ENCODE measurements at places on chromosomes 5 and 9. TPM values are rescaled to one million over a fixed set of nuclear protein-coding genes. Genes with fewer than 3 reads are reported as not detected.

DNA sequence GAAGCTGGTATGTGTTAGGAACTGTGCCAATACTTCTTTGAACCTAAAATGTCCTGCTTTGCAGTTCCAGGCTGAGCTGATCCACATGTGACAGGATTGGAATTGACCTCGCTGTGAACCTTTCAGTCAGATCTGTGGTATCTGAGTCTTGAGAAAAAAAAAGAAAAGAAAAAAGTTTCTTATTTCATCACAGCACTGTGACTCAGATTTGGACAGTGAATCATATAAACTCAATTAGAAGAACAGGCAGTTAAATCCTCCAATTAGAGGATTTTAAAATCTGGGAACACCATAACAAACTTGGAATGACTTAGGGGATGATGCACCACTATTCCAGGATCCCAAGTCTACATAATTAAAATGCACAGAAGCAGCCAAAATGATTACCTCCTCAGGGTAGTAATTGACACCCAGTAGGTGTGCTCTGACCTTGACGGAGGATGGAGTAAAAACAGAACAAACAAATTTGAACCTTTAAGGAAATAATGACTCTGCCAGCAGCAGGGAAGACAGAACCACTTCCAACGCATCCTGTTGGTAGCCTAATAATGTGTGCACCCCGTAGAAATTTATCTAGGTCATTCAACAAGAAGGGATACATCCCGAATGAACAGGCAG, 57.8 kb upstream of the RAI14 start:
- H3K36me3 ChIP-seq, result no peaks in the 10 kb centered on the region
- H3K27me3 ChIP-seq, result peaks cover 7% of the 10 kb centered on the region
- no peaks in the 10 kb centered on the region for H3K4me1 ChIP-seq
- no peak overlapping the region for H3K27ac ChIP-seq
- DNase-seq, result no peak

- DNase-seq, result no peak
- peaks cover 18% of the 10 kb centered on the region for H3K4me1 ChIP-seq
- H3K27ac ChIP-seq, result no peak overlapping the region
- no peaks in the 10 kb centered on the region for H3K36me3 ChIP-seq
- no peak overlapping the region for H3K4me3 ChIP-seq
Measured at GRCh38 chr5:93573354-93574351, 7.4 kb downstream of the NR2F1-AS1 start.

DNA sequence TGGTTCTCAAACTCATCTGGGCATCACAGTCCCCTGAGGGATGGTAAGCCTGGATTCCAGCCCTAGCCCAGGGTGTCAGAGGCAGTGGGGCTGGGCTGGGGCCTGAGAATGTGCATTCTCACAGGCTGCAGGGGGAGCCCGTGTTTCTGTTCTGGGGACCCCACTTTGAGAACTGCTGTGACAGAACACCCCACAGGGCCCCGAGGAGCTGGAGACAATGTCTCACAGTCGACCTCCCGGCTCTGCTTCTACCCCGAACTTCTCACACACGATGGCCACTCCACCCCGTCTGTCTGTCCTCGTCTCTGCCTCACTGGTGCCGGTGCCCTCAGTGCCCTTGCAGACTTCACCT, 130.0 kb downstream of the CACNA1B start:
- peaks cover 6% of the 10 kb centered on the region for H3K27me3 ChIP-seq
- no peaks in the 10 kb centered on the region for H3K4me1 ChIP-seq
- no peaks in the 10 kb centered on the region for H3K36me3 ChIP-seq
- no peak overlapping the region for H3K27ac ChIP-seq

DNA sequence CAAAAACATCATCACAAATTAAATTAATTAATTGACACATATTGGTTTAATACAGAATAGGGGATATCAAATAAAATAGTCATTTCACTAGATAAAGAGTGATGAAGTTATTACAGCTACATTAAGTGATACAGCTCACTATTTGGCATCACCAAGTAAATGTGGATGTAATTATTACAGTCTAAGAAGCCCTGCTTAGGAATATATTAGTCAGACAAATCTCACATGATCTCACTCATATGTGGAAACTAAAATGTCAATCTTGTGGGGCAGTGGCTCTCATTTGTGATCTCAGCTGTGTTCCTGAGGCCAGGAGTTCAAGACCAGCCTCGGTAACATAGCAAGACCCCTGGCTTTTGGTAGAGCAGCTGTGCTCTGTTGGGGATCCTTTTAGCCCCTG, 233.4 kb upstream of the RGMB start:
- no peaks in the 10 kb centered on the region for H3K4me1 ChIP-seq
- no peaks in the 10 kb centered on the region for H3K36me3 ChIP-seq
- H3K27me3 ChIP-seq, result no peaks in the 10 kb centered on the region
- no peak for DNase-seq

DNA sequence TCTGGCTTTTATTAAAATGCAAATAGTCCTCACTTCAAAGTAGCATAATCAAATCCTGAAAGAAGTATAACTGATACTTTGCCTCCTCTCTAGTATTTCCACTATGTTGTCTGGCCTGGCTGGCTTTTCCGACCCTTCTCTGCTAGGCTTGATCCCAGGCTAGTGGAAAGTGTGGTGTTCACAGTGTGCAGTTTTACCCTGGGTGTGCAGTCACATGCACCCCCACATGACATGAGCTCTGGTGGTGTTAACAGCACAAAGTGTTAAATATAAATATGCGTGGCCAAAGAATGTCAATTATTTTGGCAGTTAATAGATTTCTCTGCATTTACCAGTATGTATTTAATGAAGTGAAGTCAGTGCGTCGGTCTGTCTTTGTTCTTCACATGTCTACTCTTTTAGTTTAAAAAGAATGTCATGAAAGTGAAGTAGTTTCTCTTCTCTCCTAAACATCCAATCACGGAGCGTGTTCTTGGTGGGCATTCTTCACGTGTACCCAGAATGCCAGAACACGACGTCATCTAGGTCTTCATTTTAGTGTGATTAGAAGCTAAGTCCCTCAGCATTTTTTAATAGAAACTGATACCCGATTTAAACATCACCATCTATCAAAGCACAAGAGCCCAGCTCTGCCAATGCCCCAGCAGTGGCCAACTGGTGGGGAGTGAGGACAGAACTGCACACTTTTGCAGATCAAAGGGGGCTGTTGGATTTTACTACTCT, 286.4 kb downstream of the FANCC start:
- no peak overlapping the region for H3K27ac ChIP-seq
- no peak overlapping the region for H3K4me3 ChIP-seq
- H3K27me3 ChIP-seq, result no peaks in the 10 kb centered on the region
- H3K36me3 ChIP-seq, result peaks cover 2% of the 10 kb centered on the region
- no peak for DNase-seq

- H3K27ac ChIP-seq, result no peak overlapping the region
- peaks cover 8% of the 10 kb centered on the region for H3K27me3 ChIP-seq
- no peak for DNase-seq
- H3K4me1 ChIP-seq, result no peaks in the 10 kb centered on the region
- no peak overlapping the region for H3K4me3 ChIP-seq
- no peaks in the 10 kb centered on the region for H3K36me3 ChIP-seq
Measured at GRCh38 chr5:5588887-5589826, 166.7 kb downstream of the ICE1 start.

DNA sequence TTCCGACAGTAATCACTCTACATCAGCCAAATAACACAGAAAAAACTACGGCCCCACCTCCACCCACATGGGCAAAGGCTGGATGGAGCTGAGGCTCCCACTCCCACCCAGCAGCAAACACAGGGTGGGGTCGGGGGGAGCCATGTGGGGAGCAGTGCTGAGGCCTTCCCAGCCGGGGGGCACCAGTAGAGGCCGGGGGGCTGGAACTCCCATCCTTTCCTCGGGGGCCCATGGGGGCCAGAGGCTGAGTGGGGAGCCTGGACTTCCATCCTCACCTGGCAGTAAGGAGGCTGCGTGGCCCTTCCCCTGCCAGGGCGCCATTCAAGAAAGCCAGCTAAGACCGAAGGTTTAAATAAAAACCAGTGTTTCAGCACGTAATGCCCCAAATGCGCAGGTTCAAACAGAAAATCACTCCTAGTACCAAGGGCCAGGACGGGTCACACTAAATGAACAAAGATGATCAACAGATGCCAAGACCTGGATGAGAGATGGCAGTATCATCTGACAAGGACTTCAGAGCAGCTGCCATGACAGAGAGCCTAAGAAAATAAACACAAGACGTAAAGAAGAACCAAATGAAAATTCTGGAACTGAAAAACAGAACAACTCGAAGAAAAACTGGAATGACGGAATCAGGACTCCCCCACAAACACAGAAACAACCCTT, 9.4 kb downstream of the CCDC127 start:
- peaks cover 15% of the 10 kb centered on the region for H3K4me1 ChIP-seq
- H3K4me3 ChIP-seq, result no peak overlapping the region
- H3K27me3 ChIP-seq, result no peaks in the 10 kb centered on the region
- H3K27ac ChIP-seq, result no peak overlapping the region
- H3K36me3 ChIP-seq, result peaks cover 22% of the 10 kb centered on the region

- H3K4me3 ChIP-seq, result no peak overlapping the region
- H3K27ac ChIP-seq, result no peak overlapping the region
- H3K4me1 ChIP-seq, result no peaks in the 10 kb centered on the region
- no peaks in the 10 kb centered on the region for H3K27me3 ChIP-seq
- no peaks in the 10 kb centered on the region for H3K36me3 ChIP-seq
- DNase-seq, result no peak
Measured at GRCh38 chr9:89759572-89759971, 154.8 kb downstream of the GADD45G start.

- no peaks in the 10 kb centered on the region for H3K4me1 ChIP-seq
- DNase-seq, result no peak
- H3K27me3 ChIP-seq, result no peaks in the 10 kb centered on the region
- no peaks in the 10 kb centered on the region for H3K36me3 ChIP-seq
- H3K4me3 ChIP-seq, result no peak overlapping the region
- no peak overlapping the region for H3K27ac ChIP-seq
Measured at GRCh38 chr5:107121793-107122519, 548.8 kb downstream of the EFNA5 start.

- peaks cover 26% of the 10 kb centered on the region for H3K36me3 ChIP-seq
- DNase-seq, result no peak
- H3K4me3 ChIP-seq, result peak overlapping the region; percentile 99
Measured at GRCh38 chr5:6634788-6635430, 1.7 kb downstream of the SRD5A1 start.

- peaks cover 5% of the 10 kb centered on the region for H3K4me1 ChIP-seq
- no peak overlapping the region for H3K4me3 ChIP-seq
- no peaks in the 10 kb centered on the region for H3K27me3 ChIP-seq
- no peak overlapping the region for H3K27ac ChIP-seq
- no peaks in the 10 kb centered on the region for H3K36me3 ChIP-seq
Measured at GRCh38 chr5:54764102-54765090, 221.0 kb downstream of the ESM1 start.

DNA sequence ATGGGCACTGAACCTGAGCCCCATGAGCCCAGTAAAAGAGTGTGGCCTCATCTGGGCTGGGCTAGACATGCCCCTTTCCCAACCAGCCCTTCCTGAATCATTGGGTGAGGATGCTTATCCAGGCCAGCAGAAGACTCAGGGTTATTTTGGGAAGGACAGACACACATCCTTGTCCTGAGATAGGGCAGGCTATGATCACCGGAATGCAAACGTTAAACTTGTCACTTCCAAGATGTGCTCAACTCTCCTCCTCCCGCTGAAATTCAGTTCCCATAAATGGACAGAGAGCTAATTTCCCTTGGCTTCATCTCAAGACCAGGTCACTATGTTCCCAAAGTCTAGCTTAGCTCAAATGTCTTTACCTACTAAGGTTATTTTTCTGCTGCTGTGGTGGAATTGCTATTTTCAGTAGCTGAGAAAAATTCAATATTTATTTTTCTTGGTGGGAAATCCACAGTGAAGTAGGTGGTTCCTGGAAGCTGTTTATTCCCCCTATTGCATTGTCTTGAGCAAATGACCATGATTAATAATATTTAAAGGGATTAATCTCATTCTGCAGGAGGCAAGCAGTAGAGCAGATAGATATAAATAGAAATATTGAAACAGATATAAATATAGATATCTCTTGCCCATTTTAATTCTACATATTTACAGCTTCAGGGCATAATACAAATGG, 70.0 kb downstream of the NXNL2 start:
- no peaks in the 10 kb centered on the region for H3K4me1 ChIP-seq
- peaks cover 13% of the 10 kb centered on the region for H3K27me3 ChIP-seq
- no peak overlapping the region for H3K4me3 ChIP-seq

DNA sequence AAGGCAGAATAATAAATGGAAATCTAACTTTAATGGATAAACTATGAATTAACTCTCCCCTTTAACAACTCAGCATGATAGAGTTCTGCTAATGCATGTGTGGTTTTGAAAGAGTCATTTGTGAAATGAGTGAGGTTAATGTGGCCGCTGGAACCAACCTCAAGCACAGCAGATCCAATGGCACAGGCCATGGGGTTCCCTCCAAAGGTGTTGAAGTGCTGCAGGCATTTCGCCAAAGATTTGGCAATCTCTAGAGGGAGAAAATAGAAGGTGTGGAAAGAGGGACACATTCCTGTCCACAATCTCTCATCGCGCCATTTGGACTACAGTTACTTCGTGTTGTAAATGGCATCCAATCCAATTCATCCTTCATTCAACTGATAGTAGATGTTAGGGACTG, 35.0 kb downstream of the AGXT2 start:
- no peaks in the 10 kb centered on the region for H3K4me1 ChIP-seq
- no peak overlapping the region for H3K27ac ChIP-seq
- H3K27me3 ChIP-seq, result peaks cover 24% of the 10 kb centered on the region
- peak; percentile 7 for DNase-seq
- H3K36me3 ChIP-seq, result no peaks in the 10 kb centered on the region

- H3K4me1 ChIP-seq, result no peaks in the 10 kb centered on the region
- DNase-seq, result no peak
- H3K27ac ChIP-seq, result no peak overlapping the region
- no peaks in the 10 kb centered on the region for H3K36me3 ChIP-seq
- H3K27me3 ChIP-seq, result no peaks in the 10 kb centered on the region
Measured at GRCh38 chr5:24353016-24353415, 291.8 kb downstream of the CDH10 start.

DNA sequence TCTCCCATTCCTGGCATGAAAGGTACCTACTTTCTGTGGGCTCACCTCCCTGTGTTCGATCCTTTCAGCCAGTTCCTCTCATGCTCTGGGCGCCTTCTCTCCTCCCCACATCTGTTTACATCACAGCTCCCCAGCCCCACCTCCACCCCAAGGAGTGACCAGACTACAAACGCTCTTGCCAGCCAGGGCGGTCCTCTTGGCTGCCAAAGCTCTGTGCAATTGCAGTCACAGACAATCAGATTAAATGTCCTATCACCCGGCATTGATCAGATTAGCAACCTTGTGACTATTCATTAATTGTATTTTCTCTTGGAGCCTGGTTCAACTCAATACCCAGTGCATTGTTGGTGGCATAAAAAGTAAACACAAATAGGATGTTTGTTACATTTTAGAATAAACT, 211.2 kb upstream of the TBCA start:
- no peaks in the 10 kb centered on the region for H3K27me3 ChIP-seq
- DNase-seq, result no peak
- no peaks in the 10 kb centered on the region for H3K36me3 ChIP-seq
- H3K27ac ChIP-seq, result no peak overlapping the region
- no peak overlapping the region for H3K4me3 ChIP-seq
- no peaks in the 10 kb centered on the region for H3K4me1 ChIP-seq

Gene ANKRD34B
- not detected for total RNA-seq

Gene GRIN3A
- not detected for total RNA-seq

Gene SHOC1
- total RNA-seq, result not detected

Gene TSSK1B
- not detected for total RNA-seq

Gene INSL6
- total RNA-seq, result not detected

Gene GRXCR2
- not detected for total RNA-seq
